ENCODE measurements at places on chromosomes 3 and 15.

DNA sequence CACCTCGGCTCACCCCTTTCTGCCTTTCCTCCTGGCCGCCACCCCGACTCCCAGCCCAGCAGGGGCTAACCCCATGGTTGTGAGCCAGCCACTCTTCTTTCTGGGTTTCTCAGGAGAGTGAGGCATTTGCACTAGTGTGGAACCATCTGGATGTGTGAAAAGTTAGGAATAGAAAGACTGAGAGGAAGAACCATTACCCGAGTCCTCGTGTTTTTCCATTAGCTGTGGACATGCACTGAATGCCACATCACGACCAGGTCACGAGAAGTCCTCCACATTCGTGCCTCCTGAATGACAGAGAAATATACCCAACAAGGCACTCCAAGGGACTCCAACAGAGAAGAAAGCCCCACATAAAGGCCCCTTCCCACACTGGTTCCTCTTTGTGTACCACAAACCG lies 18.0 kb upstream of the RAD18 start:
- no peak overlapping the region for H3K4me3 ChIP-seq
- no peaks in the 10 kb centered on the region for H3K36me3 ChIP-seq
- no peaks in the 10 kb centered on the region for H3K4me1 ChIP-seq
- H3K27me3 ChIP-seq: peaks cover 4% of the 10 kb centered on the region

DNA sequence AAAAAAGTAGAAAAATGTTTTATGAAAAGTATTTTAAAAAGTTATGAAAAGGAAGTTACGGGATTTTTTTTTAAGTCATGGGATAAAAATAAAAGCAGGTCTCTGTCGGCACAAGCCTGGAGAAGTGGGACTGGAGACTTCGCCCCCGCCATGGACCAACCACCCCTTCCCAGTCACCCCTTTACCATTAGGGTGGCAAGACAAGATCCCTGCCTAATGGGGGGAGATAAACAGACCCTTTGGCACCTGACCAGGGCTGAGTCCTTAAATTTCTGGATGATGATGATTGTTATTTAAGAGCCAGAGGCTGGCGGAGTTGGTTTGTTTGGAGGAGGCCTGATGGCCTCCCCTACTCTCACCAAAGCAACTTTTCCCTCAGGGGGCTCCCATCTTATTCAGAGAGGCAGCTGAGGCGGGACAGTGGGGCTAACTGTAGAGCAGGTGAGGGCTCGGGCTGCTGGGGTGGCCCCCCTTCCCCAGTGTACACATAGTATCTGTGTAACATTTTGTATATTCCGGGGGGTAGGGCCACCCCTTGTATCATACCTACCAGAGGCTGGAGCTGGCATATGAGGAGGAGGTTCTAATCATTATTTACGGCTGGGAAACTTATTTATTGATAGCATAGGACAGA lies 74.0 kb downstream of the ADAMTS7 start:
- DNase-seq: no peak
- H3K4me1 ChIP-seq: peaks cover 6% of the 10 kb centered on the region
- H3K36me3 ChIP-seq: no peaks in the 10 kb centered on the region

- H3K36me3 ChIP-seq: no peaks in the 10 kb centered on the region
- H3K27ac ChIP-seq: no peak overlapping the region
- no peak overlapping the region for H3K4me3 ChIP-seq
- H3K4me1 ChIP-seq: no peaks in the 10 kb centered on the region
Measured at GRCh38 chr3:62480056-62480455, 106.7 kb upstream of the FEZF2 start.

- H3K4me3 ChIP-seq: no peak overlapping the region
- no peak for DNase-seq
- no peaks in the 10 kb centered on the region for H3K36me3 ChIP-seq
- no peak overlapping the region for H3K27ac ChIP-seq
Measured at GRCh38 chr3:60366486-60366885, 884.8 kb downstream of the FHIT start.

DNA sequence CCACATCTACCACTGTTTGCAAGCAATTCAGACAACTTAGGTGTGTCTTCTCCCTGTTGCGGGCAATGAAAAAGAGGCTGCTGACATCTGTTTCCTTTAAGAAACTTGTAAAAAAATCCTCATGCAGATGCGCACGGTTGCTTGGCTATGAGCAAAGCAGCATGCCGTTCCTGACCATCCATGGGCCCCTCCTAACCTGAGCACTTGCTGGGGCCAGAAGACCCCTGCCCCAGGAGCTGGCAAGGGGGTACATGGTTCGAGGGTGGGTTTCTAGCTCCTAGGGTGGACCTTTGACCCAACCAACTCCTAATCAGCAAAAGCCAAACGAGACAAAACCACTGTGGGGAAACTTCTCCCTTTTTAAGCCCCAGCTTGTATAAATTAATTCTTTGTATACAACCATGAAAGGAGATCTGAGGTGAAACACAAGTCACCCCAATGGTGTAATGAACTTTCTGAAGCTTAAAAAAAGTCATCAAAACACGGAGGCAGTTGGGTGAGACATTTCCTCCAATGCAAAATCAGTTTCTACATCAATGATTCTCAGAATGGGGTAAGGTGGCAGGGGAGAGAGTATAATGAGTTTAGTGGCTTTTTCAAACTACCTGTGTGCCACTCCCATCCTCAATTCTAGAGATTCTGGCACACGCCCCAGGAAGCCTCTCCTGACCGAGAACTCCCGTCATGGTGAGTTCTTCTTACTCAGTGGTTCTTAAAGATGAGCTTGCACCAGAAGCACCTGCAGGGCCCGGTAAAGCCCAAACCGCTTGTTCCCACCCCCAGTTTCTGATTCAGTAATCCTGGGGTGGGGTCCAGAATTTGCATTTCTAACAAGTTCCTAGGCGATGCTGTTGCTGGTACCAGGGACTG lies 44.1 kb downstream of the CPN2 start:
- no peaks in the 10 kb centered on the region for H3K36me3 ChIP-seq
- no peak overlapping the region for H3K27ac ChIP-seq
- H3K4me3 ChIP-seq: peak overlapping the region; percentile 14

DNA sequence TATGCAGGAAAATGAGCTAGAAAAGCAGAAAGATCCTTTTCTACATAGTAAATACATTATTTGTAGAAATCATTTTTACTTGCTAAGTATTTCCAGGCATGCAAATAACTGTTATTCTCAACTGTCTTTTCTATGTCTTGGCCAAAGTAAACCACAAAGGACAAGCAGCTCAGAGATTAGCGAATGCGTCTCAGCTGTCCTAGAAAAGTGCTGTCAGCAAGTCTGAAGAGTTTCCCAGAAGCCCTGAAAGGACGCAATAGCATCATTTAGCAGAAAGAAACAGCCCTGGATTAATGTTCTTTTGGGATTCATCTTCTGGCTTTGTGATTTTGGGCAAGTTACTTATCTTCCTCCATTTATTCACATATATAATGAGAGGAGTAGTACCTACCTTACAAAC lies 100.3 kb downstream of the ZIC1 start:
- H3K36me3 ChIP-seq: no peaks in the 10 kb centered on the region
- no peak overlapping the region for H3K27ac ChIP-seq
- H3K4me1 ChIP-seq: no peaks in the 10 kb centered on the region
- no peaks in the 10 kb centered on the region for H3K27me3 ChIP-seq
- no peak overlapping the region for H3K4me3 ChIP-seq

- H3K4me3 ChIP-seq: no peak overlapping the region
- no peak overlapping the region for H3K27ac ChIP-seq
- H3K27me3 ChIP-seq: no peaks in the 10 kb centered on the region
- H3K36me3 ChIP-seq: peaks cover 77% of the 10 kb centered on the region
- H3K4me1 ChIP-seq: no peaks in the 10 kb centered on the region
Measured at GRCh38 chr15:64975390-64975789, 14.3 kb downstream of the SPG21 start.
